ENCODE measurements at places on chromosomes 6 and 20. TPM values are rescaled to one million over a fixed set of nuclear protein-coding genes. Genes with fewer than 3 reads are reported as not detected.

The SLC22A23 gene
- 26.9 TPM for total RNA-seq

The ROMO1 gene
- 71.4 TPM for total RNA-seq

The RSPO3 gene
- 4.0 TPM for total RNA-seq

The TRIM40 gene
- total RNA-seq = not detected

The TP53TG5 gene
- total RNA-seq = 0.39 TPM

The LMBRD1 gene
- total RNA-seq = 109 TPM

The AURKA gene
- total RNA-seq = 10.0 TPM

The RNF39 gene
- not detected for total RNA-seq

The NMBR gene
- 5.6 TPM for total RNA-seq

The PAX1 gene
- total RNA-seq = 0.06 TPM

The KHDC1L gene
- not detected for total RNA-seq

The EPPIN gene
- total RNA-seq = 0.10 TPM

The SAMD5 gene
- total RNA-seq = 7.8 TPM

The LGSN gene
- total RNA-seq = 0.39 TPM

The CRISP2 gene
- 0.44 TPM for total RNA-seq

The PPIL4 gene
- 45.5 TPM for total RNA-seq

The RIMS1 gene
- total RNA-seq = 128 TPM

DNA sequence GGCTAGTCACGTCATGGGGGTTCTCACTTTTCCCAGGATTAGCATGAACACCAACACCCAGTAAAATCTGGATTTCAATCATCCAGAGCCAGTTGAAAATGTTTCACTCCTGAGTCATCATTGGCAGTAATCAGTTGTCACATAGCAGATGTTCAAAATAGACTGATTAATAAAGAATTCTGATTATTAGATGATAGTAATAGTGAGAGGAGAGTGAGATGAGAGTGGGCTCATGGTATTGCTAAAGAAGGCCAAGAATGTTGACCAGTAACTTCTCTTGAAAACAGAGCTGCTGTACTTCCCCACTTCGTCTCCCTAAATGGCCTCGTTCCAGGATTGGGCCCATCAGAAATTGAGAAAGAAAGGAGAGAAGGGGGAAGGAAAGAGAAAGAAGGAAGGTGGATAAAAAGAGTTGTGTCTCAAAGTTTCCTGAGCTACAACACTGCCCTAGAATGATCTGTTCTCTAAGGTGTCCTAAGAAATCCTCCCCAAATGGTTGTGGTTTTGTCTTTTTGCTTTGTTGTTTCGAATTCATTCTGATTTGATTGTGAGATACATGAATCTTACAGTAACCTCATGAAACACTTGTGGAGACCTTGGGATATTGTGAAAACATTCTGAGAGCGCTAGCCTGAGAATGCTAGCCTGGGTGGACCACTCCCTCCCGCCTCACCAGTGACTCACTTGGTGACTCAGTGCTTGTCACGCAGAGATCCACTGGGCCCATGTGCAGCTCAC lies 502.2 kb upstream of the JARID2 start:
- DNase-seq = no peak

GRCh38 chr6:122676146-122676545 lies 65.9 kb downstream of the PKIB start:
- no peak for DNase-seq

DNA sequence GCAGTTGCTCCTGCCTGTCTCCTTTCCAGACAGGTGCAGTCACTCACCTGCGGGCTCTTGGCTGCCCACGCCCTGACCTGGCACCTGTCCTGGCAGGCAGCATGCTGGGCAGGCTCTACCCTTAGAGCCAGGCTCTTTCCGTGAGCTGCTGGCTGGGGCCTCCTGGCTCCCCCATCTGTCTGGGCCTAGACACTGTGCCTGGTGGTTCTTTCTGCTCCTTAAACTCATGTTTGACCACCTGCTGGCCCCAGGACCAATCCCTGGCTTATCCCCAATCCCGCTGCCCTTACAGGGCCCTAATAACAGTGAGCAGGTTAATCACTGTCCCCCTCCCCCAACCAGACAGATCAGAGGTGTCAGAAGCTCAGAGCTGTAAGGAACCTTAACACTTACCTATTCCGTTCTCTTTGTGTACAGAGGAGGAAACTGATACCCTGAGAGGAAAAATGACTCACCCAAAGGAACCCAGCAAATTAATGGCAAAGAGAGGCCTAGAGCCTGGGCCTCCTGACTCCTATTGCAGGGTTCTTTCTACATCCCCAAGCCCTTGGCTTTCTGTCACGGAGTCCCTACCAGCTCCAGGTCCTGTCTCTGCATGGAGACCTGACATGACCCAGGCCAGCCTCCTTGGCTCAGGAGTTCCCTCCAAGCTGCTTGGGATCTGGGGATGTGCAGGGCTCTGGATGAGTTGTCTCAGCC lies 54.7 kb downstream of the RAB44 start:
- no peak for DNase-seq

DNA sequence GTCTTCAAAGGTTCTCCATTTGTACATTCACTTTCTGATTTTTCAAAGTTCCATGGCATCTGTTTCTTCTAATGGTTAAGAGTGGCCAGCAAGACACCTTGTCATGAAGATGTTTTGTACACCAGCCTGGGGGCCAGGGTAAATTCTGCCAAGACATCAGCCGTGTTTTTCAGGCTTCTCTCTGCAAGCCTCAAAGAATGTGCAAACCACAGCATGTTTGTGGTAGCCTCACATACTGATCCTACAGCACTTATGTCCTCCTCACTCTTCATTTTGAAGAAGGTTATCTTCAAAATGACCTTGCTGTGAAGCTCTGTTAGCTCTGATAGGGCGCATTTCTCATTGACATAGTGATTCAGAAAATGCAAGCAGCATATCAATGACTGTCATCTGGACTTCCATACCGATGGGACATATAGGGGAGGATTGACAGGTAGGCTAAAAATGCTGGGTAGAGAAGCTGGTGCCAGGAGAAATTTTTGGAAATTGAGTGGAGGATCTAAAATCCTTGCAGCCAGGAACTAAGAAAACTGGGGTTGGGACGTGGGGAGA lies 59.3 kb upstream of the SPTLC3 start:
- no peak for DNase-seq

GRCh38 chr6:56793938-56794337 lies 151.2 kb upstream of the DST start:
- DNase-seq = no peak

DNA sequence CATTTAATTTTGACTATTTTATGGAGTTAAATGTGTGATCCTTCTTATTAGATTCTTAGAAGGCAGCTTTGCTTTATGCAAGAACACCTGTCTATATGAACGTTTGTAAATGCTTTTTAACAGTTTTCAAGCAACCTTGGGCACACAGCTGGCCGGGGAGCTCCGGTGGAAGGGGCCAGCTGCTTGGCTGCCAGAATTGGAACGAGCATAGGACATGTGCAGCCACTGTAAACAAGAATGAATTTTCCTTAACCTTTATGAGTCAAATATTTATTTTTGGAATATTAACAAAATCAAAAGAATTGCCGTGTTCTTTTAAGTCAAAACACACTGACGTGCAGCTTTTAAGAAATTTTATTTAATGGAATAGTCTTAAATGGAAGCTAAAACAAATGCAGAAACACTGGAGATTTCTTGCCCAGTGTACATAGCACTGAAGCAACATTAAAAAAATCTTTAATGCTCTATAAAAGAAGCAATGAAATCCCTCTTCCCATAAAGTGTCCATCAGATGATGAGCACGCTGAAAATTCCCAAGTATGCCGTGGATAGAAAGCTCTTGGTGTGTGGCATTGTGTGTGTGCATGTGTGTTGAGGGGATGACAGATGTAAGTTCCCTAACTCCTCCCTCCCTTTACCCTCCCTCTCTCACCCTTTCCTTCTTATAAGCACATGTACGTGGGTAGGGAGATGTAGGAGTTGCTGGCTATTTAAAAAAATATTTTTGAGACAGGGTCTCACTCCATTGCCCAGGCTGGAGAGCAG lies 208.9 kb upstream of the EXOC2 start:
- no peak for DNase-seq

DNA sequence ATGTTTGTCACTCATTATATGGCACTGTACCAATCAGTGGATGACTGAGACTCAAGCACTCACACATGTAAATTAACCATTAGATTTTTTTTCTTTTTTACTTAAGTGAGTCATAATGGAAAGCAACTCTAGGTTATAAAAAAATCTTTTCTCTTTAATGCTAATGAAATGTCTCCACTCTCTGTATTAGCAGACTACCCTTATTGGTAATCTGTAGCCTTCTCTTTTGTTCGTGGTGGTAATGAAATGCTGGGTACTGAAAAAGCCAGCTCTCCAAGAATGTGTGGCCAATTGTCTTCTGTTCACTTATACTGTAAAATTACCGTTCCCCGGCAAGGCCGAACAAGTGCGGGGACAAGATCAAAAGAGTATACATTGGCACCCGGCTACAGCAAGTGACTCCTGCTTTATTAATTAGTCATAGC lies 69.0 kb downstream of the AFG1L start:
- DNase-seq = no peak

DNA sequence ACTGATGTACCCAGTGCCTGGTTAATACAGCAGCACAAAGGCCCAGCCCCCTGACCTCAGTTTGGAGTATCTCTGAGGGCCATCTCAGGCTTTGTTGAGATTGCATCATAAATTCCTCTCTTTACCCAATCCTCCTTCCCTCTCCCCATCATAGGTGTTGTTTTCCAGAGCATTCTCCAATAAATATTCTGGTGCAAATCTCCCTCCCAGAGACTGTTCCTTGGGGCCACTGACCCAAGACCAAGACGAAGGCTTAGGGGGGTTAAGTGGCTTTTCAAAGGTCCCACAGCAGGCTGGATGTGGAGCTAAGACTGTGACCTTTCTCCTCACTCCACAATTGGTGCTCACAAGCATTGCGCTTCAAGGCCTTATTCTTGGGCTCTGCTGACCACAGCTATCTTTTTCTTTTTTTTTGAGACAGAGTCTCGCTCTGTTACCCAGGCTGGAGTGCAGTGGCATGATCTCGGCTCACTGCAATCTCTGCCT lies 72.4 kb upstream of the ZMYND8 start:
- no peak for DNase-seq

DNA sequence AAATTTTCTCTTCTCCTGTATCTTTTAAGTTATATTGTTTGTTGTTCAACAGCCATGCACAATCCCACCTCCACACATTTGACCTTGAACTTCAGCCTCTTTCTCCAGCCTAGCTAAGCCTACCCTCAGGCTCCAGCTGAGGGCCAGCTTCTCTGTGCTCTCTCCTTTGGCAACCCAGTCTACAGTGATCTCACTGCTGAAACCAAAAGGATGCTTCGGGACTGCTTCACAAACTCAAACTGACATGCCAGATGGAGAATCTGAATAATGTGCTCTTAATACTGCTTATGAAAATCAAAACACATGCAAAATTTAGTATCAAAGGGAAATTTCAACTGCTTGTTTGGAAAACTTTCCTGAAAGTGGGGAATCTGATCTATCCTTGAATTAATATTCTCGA lies 16.1 kb upstream of the RIN2 start:
- no peak for DNase-seq

- peak; percentile 48 for DNase-seq
Observed at GRCh38 chr6:123462152-123462551, 174.6 kb downstream of the TRDN start.

- DNase-seq = no peak
Observed at GRCh38 chr6:169726049-169726400, 1.7 kb upstream of the PHF10 start.

- DNase-seq = no peak
Observed at GRCh38 chr6:138957484-138957883, 30.6 kb downstream of the REPS1 start.

- no peak for DNase-seq
Observed at GRCh38 chr6:104700371-104701185, 159.1 kb downstream of the HACE1 start.

GRCh38 chr6:151299011-151299410 lies 59.2 kb downstream of the AKAP12 start:
- DNase-seq = no peak

GRCh38 chr6:33112148-33112547 lies 36.4 kb downstream of the HLA-DPB1 start:
- peak; percentile 31 for DNase-seq

DNA sequence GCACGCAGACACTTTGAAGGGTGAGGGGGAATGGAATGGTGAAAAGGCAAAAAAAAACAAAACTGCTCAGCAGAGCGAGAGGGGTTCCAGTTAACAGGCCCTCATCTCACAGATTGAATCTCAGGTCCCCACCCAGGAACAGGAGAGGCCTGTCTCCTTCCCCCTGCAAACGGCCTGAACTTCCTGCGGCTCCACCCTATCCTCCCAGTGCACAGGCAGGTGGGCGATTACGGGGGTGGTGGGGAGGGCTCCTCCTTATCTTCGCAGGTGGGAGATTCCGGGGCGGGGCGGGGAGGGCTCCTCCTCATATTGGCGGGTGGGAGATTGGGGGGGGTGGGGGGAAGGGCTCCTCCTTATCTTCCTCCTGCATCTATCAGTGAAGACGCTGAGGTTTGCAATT lies 129.0 kb downstream of the SOX4 start:
- DNase-seq = no peak

GRCh38 chr20:24662752-24663365 lies 193.4 kb downstream of the SYNDIG1 start:
- no peak for DNase-seq

GRCh38 chr20:6583134-6583738 lies 184.2 kb upstream of the BMP2 start:
- DNase-seq = no peak

- no peak for DNase-seq
Observed at GRCh38 chr6:16849988-16850680, 88.9 kb upstream of the ATXN1 start.

DNA sequence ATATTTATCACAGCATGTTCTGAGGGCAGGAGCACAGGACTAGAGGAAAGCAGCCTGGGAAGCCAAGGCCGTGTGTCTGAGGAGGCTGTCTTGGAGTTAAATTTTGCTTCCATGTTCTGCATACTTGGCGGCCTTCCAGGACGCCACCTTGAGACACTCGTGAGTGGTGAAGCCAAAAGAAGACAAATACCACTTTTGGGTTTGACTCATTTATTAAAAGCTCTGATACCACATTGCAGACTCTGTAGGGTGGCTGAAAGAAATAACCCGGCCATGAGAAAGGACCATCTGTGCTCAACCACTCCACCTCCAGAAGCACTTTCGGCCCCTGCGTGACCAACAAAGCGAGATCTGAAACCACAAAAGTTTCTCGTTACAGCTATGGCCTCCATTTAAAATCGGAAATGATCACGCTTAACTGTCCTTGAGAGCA lies 120.0 kb downstream of the TMEM242 start:
- DNase-seq = no peak

DNA sequence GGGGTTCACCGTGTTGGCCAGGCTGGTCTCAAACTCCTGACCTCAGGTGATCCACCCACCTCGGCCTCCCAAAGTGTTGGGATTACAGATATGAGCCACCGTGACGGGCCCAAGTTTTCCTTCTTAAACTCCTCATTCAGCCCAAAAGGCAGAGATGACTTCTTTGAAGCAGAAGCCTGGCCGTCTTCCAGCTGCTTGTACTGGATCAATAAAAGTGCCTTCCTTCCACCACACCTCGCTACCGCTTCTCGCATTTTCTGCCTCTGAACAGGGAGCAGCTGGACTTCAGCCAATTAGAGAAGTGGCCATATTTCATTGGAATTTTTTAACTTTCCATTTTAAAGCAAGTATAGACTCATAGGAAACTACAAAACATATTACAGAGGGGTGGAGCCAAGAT lies 241.1 kb downstream of the PREX1 start:
- DNase-seq = no peak

Measured in spinal cord (tissue), 10 donors.